A673 (cell line): ENCODE measurements at places on chromosomes 4 and X.

GRCh38 chr4:3177905-3178304 lies 71.1 kb upstream of the MSANTD1 start:
- DNase-seq = no peak

DNA sequence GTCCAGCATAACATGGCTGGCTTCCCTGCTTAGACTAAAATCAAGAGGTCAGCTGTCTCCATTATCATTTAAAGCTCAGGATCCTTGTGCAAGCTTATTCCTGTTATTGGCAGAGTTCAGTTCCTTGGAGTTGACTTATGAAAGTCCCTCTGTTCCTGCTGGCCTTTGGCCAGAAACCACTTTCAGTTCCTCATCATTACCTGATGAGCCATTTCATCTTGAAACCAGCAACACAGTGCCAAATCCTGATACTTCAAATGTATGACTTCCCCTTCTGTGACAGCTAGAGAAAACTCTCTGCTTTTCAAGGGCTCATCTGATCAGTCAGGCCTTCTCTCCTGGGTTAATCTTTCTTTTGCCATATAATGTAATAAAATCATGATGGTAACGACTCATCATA lies 110.6 kb upstream of the FSTL5 start:
- no peak for DNase-seq

GRCh38 chrX:108439426-108439942 lies at the start of gene COL4A5:
Gene COL4A5 (plus strand): TSS chrX:108439838. CDS start chrX:108440126, 288 bp downstream.
- DNase-seq = peak; percentile 67

GRCh38 chr4:108172231-108172752 lies 3.6 kb upstream of the LEF1 start:
- DNase-seq = no peak

DNA sequence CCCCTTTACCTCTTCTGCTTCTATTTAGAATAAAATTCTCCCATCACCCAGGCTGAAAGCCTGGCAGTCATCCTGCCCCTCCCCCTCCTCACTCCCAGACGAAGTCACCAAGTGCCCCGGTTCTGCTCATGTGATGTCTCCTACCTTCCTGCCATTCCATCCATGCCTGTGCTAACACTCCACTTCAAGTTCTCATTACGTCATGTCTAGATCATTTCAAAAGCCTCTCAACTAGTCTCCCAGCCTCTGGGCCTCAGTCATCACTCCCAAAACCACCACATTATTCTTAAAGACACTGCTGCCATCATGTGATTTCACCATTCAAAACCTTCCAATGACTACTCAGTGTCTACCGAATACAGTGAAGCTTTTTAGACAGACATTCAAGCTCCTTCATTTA lies 17.2 kb upstream of the HOPX start:
- no peak for DNase-seq

- peak; percentile 28 for DNase-seq
Measured at GRCh38 chr4:150152766-150153165, 74.5 kb downstream of the DCLK2 start.

GRCh38 chr4:137641544-137641943 lies 109.2 kb upstream of the PCDH18 start:
- DNase-seq = no peak

- no peak for DNase-seq
Measured at GRCh38 chrX:40467454-40467853, 113.3 kb upstream of the ATP6AP2 start.

- peak; percentile 77 for DNase-seq
Measured at GRCh38 chr4:41216294-41217019, 2.1 kb upstream of the APBB2 start.

DNA sequence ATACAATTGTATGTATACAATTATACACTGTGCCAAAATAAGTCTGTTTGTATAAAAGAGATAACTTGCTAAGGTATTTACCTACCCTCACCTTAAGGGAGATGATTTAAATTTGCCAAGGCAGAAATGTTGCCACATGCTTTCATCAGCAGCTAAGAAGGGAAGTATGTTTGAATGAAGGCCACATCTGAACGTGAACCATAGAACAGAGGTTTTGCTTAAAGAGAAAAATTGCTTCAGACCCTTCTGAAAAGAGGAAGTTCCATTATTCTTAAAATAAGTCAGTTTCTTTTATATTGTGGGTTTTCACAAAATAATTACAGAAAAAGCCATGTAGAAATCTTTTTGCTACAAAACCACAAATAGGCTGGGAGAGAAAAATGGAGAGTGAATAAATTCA lies 621.5 kb upstream of the HTR2C start:
- DNase-seq = no peak

DNA sequence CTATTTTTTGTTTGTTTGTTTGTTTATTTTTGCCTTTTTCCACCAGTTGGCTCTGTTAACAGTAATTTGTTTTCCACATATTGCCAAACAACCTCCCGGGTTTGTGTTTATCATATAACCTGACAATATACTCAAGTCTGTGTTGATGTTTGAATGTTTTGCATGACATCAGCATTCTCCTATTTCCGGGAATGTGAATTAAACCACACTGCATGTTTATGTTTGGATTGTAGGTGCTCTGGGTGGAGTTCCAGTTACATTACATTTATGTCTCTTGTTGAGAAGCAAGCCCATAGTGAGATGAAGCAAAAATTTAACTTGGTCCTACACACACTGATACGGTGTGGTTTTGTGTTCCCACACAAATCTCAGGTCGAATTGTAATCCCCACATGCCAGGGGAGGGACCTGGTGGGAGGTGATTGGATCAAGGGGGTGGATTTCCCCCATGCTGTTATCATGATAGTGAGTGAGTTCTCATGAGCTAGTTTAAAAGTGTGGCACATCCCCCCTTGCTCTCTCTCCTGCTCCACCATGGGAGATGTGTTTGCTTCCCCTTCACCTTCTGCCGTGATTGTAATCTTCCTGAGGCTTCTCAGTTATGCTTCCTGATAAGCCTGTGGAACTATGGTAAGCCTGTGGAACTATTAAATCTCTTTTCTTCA lies 54.4 kb upstream of the CLNK start:
- no peak for DNase-seq

- DNase-seq = no peak
Measured at GRCh38 chr4:61521451-61521850, 321.3 kb downstream of the ADGRL3 start.

DNA sequence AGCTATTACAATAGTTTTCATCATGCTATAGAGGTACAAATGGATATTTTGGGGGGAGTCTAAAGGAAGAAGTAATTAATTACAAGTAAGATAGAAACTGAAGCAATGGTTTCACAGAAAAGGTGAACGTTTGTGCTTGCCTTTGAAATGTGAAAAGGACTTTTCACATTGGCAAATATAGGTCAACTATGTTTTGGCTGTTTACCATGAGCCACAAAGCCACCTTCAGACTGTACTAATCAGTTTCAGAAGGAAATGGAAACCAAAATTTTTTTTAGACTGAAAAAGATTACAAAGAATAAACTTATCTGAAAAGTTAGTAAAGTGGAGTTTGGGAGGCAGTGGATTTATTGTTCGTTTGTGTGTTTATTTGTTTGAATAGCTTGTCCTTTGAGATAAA lies 32.1 kb downstream of the SYTL5 start:
- no peak for DNase-seq

GRCh38 chr4:24551492-24552289 lies 32.7 kb downstream of the DHX15 start:
- DNase-seq = no peak

GRCh38 chr4:41656572-41657520 lies 91.7 kb downstream of the PHOX2B start:
- no peak for DNase-seq

- no peak for DNase-seq
Measured at GRCh38 chrX:97367125-97367524, 483.4 kb downstream of the RPA4 start.

DNA sequence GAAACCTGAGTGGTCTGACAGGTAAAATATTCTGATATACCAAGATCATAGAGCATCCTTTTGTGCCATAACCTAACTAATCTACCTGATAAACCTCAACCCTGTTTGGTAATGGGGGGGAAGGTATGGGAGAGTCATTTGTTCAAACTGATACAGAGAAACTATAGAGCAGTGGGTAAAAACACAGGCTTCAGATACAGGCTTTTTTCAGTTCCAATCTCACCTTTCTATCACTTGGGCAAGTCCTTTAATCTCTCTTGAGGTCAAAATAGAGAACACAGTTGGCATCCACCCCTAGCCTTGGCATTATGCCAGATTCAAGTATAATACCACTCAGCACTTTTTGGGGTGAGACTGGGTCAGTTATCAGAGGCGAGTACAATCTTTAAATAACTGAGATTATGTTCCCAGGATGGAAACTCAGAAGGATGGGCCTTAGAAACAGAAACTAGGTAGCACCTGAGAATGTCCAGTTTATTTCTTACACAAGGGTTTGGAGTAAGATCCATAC lies 880 bp upstream of the ETDC start:
- DNase-seq = no peak

- DNase-seq = peak; percentile 90
Measured at GRCh38 chrX:48917139-48918001, 1.5 kb downstream of the PIM2 start.

- no peak for DNase-seq
Measured at GRCh38 chrX:115494161-115494560, 66.8 kb upstream of the PLS3 start.

DNA sequence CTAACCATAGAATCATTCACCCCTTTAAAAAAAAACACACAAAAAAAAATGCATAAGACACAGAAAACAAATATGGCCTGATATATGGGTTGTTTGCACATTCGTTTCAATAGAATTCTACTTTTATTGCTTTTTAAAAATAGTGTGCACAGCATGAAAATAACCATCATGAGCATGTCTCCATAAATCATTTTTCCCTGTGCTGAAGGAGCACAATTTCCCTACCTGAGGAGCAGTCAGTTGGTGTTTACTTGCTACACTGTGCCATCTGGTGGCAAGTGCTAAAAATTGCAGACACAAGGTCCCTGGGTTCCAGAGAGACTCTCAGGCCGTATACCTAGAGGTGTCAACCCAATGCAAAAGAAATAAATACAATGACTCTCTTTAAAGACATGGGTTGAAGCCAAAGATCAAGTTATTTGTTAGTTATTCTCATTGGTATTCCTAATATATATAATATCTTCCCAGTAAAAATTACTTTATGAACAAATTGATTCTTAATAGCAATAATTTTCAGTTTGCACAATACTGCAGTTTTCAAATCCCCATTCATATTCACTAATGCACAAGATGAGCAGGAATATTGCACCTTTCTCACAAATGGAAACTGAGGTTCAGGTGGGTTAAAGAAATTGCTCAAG lies 551.4 kb downstream of the IQCM start:
- peak; percentile 84 for DNase-seq

- DNase-seq = peak; percentile 82
Measured at GRCh38 chrX:53317365-53318069, 36.1 kb upstream of the IQSEC2 start.

- DNase-seq = no peak
Measured at GRCh38 chr4:127849505-127850234, 31.0 kb upstream of the PLK4 start.

DNA sequence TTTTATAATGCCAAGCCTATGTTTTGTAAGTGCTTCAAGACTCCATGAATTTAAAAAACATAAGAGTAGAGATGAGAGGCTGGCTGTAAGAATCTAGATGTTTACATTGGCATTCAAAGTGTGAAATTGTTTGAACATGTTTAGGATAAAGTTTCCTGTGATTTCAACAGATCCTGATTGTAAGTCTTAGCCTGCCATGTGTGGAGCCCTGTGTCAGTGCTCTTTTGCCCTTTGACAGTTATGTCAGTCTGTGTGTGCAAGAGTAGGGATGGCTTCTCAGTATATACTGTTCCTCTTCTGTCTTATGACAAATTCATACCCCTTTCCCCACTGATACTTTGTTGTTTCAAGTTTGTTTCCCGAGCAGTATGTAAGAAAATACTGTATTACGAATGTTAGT lies 68.2 kb downstream of the USP9X start:
- no peak for DNase-seq

DNA sequence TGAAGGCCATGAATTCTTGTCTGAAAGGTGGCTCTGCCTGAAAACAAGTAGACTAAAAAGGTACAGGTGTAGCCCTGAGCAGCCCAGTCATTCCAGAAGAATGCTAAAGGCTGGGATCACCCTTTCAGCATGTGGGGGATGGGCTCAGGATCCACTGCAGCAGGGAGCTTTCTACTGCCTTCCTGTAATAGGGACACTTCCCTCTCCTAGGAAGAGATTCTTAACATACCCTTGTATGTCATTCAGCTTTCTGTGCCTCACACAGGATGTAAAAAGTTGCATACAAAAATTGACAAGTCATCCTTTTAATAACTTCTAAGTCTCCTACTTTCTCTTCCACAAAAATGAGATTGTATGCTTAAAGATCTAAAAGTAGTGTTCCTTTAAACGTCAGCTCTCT lies 123.3 kb downstream of the ZNF518B start:
- no peak for DNase-seq

- peak; percentile 35 for DNase-seq
Measured at GRCh38 chr4:176376032-176376614, 56.4 kb downstream of the SPCS3 start.

GRCh38 chr4:60314416-60314815 lies 885.7 kb upstream of the ADGRL3 start:
- no peak for DNase-seq

DNA sequence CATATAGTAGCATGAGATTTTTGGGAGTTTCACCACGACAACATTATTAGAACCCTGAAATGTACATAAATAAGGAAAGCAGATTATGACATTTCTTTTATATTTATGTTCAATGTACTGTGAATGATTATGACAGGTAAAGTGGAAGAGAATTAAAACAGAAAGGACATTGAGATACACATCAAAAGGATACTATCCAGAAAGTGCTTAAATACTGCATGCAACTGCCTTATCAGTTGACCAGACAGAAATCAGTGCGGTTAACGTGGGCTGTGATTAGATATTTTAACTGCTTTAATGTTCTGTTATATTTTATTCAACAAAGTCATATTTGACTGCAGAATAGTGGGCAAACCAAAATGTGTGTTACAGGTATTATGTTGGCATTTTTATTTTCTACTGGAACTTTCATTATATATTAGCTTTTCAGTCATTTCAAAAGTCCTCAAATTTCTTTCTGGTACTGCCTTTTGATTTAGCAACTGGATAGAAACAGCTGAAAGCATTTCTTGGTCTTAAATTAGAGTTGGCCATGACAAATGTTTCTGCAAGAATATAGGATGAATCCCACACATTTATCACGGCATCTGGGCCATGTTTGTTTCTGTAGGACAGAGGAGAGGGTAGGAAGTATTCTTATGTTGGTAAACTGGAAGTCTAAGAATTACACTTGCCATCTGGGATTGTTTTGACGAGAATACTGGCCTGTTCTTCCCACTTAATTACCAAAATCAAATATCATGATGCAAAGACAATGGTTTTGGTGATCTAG lies 255.2 kb downstream of the SLC39A8 start:
- no peak for DNase-seq

GRCh38 chr4:125101719-125102118 lies 213.0 kb upstream of the FAT4 start:
- DNase-seq = no peak

DNA sequence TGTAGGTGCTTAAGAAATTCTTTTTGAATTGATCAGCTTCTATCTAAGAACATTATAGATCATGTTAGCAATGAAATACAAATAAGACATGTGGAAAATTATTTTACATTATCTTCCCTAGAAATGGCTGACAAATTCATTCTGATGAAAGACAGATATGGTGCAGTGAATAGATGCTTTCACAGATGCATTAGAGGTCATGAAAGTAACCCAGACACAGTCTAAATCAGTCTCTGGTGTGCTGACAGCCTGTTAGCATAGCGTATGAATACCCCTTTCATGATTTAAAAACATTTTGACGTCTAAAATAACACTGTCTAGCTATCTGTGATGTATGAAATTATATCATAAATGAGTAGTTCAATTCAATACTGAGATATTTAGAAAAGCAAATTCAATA lies 180.9 kb downstream of the UNC5C start:
- DNase-seq = no peak

- no peak for DNase-seq
Measured at GRCh38 chr4:7244751-7245320, 52.5 kb downstream of the SORCS2 start.
